ENCODE measurements at places on chromosomes 12 and 14. TPM values are rescaled to one million over a fixed set of nuclear protein-coding genes. Genes with fewer than 3 reads are reported as not detected.

Gene NXPH4
- total RNA-seq: 4.0 TPM

Gene MMP19
- total RNA-seq: 24.7 TPM

- no peak overlapping the region for H3K27ac ChIP-seq
- no peak overlapping the region for H3K4me3 ChIP-seq
- H3K4me1 ChIP-seq: no peaks in the 10 kb centered on the region
- no peak for DNase-seq
- H3K36me3 ChIP-seq: no peaks in the 10 kb centered on the region
Measured at GRCh38 chr12:71124835-71125460, 32.9 kb downstream of the TSPAN8 start.

GRCh38 chr12:65881348-65881961 lies 57.2 kb downstream of the HMGA2 start:
- H3K36me3 ChIP-seq: peaks cover 53% of the 10 kb centered on the region
- H3K27me3 ChIP-seq: peaks cover 3% of the 10 kb centered on the region
- peak; percentile 79 for DNase-seq
- H3K27ac ChIP-seq: peak overlapping the region; percentile 89
- H3K4me3 ChIP-seq: peak overlapping the region; percentile 80
- H3K4me1 ChIP-seq: peaks cover 98% of the 10 kb centered on the region

DNA sequence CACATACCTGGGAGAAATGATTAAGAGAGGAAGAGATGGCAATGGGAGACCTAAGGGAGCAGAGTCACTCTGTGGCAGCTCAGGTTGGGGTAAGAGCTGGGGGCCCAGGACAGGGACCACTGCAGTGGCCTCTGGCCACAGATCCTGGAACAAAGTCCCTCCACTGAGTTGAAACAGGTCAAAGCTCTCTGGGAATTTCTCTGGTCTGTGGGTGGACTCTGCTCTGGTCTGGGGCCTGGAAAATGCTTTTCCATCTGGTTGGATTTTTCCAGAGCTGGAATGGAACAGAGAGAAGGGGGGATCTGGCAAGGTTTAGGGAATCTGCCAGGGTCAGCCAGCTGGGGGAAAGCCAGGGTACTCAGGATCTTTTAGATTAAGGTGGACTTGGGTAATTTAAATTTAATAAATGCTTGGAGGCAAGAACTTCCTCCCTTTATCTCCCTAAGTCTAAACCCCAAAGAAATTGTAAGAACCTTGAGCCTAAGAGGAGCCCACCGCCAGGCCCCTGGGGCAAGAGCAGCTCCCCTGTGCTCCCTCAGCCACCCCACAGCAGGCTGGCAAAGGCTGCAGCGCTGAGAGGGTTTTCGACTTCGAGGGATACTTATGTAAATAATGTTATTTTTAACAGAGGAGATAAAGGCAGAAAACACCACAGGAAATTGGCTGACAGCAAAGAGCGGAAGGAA lies 3.7 kb downstream of the HOXC10 start:
- peaks cover 61% of the 10 kb centered on the region for H3K27me3 ChIP-seq
- no peak overlapping the region for H3K27ac ChIP-seq
- H3K36me3 ChIP-seq: no peaks in the 10 kb centered on the region
